ENCODE measurements at places on chromosomes 1 and 21. TPM values are rescaled to one million over a fixed set of nuclear protein-coding genes. Genes with fewer than 3 reads are reported as not detected.

GRCh38 chr1:210438928-210439841 is 110.5 kb downstream of the HHAT start:
- H3K27me3 ChIP-seq = no peaks in the 10 kb centered on the region
- no peaks in the 10 kb centered on the region for H3K36me3 ChIP-seq
- no peaks in the 10 kb centered on the region for H3K4me1 ChIP-seq
- no peak for DNase-seq

GRCh38 chr1:174726167-174726879 is 273.4 kb upstream of the CACYBP start:
- H3K27me3 ChIP-seq = no peaks in the 10 kb centered on the region
- no peak overlapping the region for H3K27ac ChIP-seq
- H3K4me3 ChIP-seq = no peak overlapping the region
- DNase-seq = no peak
- H3K36me3 ChIP-seq = no peaks in the 10 kb centered on the region

DNA sequence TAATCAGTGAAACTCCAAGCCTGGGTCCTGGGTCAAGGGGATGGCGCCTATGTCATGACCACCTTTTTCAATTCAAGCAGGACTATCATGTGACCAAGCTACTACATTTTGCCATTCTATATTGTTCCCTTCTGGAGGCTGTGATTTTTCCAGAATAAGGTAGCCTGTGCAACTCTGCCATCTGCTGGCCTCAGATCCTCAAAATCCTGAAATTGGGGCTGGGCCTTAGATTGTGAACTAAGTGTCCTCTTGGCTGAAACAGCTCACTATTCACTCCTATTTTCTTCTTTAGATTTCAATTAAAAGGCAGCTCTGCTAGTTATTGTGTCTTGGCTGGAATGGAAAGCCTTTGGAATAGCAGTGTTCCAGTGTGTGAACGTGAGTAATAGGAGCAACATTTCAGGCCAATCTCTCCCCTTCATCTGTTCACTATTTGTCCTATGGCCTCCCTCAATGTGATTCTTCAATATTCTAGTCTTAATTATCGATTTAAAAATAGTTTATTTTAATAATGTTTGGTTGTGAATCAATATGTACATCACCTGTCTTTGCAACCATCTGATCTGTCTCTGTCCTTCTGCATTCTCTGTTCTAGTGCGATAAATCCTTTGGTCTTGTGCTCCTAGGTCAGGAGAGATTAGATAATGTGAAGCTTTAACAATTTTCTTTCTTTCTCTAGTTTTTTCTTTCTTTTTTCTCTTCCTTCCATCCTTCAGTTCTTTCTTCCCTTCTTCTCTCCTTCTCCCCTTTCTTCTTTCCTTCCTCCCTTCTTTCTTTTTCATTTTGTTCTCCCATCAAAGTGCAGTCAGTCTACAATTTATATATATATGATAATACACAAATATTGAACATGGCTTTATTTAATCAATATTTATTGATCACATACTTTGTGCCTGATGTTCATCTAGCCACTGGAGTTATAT is 69.8 kb downstream of the CR1 start:
- H3K27me3 ChIP-seq = no peaks in the 10 kb centered on the region
- no peaks in the 10 kb centered on the region for H3K36me3 ChIP-seq
- H3K27ac ChIP-seq = no peak overlapping the region
- no peaks in the 10 kb centered on the region for H3K4me1 ChIP-seq

Gene SEMA4A
- total RNA-seq = 1.9 TPM

Gene LDLRAP1
- 9.6 TPM for total RNA-seq

Measured in sigmoid colon (tissue), 7 donors.